HFFc6 (cell line): ENCODE measurements at places on chromosomes 11 and 22. TPM values are rescaled to one million over a fixed set of nuclear protein-coding genes. Genes with fewer than 3 reads are reported as not detected.

DNA sequence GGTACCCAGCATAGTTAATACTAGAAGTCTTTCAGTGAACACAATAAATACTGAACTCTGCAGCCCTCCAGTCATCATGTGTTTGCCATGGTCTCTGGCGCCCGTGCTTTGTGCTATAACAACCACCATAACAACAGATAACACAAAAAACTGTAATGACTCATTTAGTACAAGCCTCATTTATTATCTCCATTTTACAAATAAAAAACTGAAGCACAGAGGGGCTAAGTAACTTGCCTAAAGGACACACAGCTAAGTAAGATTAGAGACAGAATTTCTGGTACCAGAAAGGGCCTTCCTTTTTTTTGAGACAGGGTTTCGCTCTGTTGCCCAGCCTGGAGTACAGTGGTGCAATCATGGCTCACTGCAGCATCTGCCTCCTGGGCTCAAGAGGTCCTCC is 19.5 kb downstream of the RBFOX2 start:
- peak; percentile 72 for DNase-seq

DNA sequence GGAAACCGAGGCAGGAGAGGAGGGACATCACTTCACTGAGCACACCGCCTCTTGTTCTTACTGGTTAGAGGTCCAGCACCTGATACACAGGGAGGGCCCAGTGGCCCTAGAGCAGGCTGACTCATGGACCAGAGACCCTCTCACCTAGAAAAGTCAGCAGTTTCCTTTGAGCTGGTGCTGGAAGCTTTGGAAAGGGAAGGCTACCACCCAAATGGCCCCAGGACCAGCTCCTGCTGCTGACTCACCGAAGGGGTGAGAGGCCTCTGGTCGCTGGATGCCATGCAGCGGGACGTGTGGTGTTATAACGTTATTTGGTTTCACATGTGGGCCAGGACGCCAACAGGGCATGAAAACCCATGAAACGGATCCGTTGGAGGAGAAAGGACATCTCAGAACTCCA is 3.8 kb downstream of the NADSYN1 start:
- DNase-seq: no peak

The SEC14L6 gene
- not detected in 3 replicates for total RNA-seq

The APOBEC3H gene
- not detected in 3 replicates for total RNA-seq

DNA sequence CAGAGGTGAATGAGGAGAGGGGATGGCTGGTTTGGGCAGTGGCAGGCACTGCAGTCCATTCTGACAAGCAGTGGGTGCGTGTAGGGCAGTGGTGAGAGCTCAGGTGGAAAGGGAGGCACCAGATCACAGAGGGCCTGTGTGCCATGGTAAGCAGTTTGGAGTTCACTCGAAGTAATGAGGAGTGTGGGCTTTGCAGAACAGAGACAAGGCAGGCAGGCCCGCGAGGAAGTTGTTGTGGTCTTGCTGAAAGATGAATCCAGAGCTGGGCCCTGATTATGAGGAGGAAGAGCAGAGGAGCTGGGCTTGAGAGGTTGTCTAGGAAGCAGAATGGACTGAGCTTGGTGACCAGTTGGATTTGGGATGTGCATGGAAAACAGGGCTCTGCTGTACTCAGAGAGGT is 1.6 kb upstream of the DNAJB13 start:
- no peak for DNase-seq

The KRTAP5-10 gene
- not detected in 2 replicates for total RNA-seq

The FOLH1 gene
- not detected in 2 replicates for total RNA-seq

DNA sequence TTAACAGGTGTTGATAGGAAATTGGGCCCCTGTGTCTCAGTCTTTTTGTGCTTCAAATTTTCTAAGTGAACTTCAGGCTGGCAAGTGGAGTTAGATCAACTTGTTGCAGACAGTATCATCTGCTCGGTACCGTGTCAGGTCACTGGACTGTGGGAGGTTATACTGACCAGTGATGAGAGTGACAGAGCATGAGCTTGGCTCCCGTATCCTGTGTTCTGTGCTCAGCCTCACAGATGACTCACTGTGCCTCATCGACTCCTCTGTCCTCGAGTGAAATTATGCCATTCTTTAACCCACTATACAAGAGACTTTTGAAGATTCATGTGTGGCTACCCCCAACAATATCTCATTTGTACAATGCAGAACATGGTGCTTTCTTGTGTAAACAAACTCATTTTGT is 7.9 kb downstream of the GRAP2 start:
- peak; percentile 12 for DNase-seq

GRCh38 chr22:48376428-48376827 is 1451.2 kb downstream of the BRD1 start:
- DNase-seq: no peak

- no peak for DNase-seq
These were observed 51.0 kb upstream of the SC5D start for GRCh38 chr11:121241343-121242211.

- no peak for DNase-seq
These were observed 49.7 kb downstream of the TRIOBP start for GRCh38 chr22:37746366-37747079.

The NELL1 gene
- not detected in 3 replicates for total RNA-seq

GRCh38 chr11:106477776-106478175 is 400.3 kb downstream of the AASDHPPT start:
- DNase-seq: no peak

DNA sequence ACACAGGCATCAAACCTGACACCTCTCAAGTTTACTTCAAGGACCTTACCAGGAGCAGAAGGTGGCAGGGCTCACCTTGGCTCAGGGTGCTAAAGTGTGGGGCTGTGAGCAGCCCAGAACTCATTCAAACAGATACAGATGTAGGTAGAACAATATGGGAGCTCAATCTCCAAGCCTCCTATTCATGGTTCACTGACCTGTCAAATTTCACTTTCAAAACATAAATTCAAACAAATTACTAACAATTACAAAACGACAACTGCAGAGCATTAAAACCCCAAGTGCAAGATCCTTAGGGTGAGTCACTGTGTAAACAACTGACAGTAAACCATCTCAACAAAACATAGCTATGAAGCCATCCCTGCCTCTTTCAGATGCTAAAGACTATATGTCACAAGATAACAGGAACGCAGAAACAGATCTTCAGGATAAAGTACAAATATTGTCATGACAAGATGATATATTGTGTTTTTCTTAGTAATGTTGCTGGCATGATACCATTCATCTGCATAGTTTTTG is 303.5 kb upstream of the ANO3 start:
- peak; percentile 10 for DNase-seq

DNA sequence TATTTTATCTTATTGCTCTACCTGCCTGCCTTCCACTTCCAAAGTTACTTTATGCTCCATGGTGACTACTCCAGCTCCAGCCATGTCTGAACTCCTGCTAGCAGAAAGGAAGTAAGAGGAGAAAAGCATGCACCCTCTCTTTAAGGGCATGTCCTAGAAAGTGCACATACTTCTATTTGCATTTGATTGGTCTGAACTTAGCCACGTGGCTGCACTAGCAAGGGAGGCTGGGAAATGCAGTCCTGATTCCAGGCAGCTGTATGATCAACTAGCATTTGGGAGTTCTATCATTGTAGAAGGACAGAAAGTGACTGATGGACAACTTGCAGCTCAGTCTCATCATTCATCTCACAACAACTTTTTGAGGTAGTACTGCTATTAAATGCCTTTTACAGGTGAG is 515.7 kb downstream of the BUD13 start:
- DNase-seq: no peak

The BRD1 gene
- 18.9 to 20.8 TPM (median 20.5 TPM) in 3 replicates for total RNA-seq
